CD4-positive, alpha-beta memory T cell (primary cell): ENCODE measurements at places on chromosomes 7 and 10.

DNA sequence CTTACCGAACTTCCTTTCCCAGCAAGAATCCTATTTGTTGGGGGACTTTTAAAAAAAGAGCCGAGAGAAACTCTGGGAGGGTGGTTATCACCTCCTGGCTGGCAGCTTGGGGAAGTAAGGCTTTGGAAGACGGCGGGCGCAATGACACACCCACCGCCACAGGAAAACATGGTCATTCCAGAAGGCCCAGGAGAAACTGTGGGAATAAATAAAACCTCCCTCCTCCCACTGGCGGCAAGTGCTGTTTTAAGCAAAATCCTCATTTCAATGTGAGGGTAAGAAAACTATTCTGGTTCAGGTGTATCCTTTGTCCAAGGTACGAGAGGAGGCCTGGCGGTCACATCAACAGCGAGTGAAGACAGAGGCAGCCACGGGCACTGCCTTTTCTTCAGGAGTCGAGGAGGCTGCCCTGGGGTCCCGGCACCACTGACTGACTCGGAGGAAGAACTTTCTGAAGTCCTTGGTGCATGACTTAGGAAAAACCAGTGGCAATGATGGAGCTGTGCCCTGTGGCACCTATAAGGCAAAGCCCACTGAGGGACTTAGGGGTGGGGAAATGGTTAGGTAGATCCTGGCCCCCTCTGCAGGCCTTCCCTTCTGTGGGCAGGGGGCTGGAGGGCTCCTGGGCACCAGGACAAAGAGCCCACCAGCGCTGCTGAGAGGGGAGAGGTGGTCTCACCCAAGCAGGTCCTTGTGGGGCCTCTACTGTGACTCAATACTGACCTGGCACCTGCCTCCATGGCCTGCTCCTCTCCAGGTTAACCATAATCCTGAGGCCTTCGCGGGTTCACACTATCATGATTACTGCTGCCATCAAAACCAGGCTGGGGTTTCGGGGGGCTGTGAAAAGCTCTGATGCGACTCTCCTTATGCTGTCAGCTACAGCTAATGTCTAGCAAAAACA lies 21.4 kb downstream of the DNAJB12 start:
- DNase-seq, result no peak

DNA sequence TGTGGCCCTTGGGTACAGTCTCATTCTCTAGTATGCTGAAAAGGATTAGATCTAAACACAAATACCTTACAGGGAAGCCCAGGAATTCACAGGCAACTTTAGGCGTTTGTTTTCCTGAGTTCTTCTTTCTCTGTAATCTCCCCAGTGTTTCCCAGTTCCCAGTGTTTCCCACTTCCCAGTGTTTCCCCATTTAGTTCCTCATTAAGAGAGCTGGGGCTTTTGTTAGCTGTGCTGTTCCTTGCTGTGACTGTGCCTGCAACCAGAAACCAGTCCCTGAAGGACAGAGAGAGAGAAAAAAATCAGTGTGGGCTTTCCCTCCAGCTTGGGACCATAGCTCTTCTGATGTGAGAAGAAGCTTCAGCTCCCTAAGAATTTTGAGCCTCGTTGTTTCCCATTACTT lies 802.9 kb upstream of the COBL start:
- DNase-seq, result no peak

DNA sequence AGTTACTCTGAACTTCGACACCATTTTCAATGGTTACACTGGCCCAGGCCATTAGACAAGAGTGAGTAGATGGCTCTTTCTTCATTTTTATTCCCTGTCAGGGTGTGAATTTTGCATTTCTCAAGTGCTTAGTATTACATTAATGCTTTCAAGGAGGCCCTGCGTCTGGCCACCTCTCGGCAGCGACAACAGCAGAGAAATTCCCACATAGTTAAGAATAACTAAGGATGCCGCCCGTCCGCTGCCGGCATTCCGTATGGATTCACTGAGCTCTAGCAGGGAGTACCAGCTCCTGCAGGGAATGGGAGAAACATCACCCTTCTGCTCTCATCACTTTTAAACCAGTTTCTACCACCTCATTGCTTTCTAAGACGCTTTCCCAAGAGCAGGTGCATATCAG lies 153.6 kb downstream of the TCERG1L start:
- DNase-seq, result no peak

DNA sequence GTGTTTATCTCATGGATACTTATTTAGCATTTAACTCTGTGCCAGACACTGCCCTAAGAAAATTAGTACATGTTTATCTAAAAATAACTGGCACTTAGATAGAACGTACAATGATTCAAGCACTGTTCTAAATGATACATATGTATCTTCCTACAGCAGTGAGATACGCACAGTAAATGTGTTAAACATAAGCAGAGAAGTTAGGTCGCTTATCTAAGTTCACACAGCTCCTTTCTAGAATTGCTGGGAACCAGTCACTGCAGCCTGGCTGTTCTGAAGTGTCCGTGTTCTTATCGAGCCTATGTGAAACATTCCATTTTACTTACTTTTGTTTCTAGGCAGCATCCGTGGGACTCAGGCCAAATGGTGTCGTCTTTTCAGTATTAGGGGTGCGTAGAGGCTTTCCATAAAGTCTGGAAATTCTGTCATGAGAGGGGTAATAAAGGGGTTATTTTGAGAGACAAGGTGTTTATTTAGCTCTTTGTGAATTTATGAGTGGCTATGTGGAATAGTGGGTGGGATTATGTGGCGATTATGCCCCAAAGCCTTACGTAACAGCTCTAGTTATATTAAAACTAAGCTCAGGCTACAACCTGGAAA lies 186.9 kb downstream of the SND1 start:
- no peak for DNase-seq
